ENCODE measurements at places on chromosomes 13 and 19.

DNA sequence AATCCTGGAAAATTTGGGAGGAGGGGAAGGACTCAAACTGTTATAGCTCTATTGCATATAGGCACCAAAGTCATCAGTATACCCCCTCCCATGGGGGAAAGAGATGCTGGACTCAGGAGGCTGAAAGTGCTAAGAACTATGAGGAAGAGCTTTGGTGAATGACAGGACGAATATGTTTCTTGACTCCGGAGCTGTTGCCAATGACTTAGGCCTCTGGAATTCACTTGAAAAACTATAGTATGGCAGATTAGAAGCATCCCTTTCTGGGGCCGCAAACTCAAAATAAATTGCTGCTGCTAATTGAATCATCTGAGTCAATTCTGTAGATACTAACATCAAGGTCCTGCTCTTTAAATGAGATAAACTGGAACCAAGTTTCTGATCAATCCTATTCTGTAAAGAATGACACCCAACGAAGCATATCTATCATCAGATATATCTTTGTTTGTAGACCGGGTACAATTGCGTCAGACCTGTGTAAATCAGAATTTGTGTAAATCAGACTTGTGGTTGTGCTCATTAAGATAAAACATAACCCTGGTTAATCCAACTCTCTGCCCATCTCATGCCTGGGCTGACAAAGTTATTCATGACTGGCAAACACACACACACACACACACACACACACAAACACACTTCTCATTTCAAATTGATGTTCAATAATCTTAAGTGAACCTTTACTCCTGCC lies 1793.8 kb upstream of the PCDH20 start:
- no peak for DNase-seq

DNA sequence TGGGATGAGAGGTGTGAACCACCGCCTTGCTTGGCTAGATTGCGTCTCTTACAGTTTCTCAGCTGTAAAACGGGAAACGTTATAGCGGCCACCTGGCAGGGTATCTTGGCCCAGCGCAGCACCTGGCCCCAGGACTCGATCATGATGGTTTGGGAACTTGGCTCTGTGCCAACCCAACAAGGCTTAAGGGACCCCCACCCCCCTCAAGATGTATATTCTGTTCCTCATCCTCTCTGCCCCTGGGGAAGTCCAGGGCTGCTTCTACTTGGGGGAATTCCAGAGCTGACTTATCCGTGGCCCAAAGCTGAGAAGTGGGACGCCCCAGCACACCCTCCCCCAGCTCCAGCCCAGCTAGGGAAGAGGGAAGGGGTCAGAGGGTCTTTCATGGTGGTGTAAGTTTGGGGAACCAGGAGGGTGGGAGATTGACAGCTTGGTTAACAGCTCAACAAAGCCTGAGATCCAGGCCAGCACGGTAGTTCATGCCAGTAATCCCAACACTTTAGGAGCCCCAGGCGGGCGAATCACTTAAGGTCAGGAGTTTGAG lies 695 bp downstream of the ICAM1 start:
- peak; percentile 55 for DNase-seq

- no peak for DNase-seq
Measured at GRCh38 chr19:17097593-17098126, 22.1 kb downstream of the MYO9B start.

- DNase-seq: no peak
Measured at GRCh38 chr13:39254601-39255000, 216.3 kb downstream of the NHLRC3 start.

- DNase-seq: no peak
Measured at GRCh38 chr13:35848336-35849255, 282.6 kb downstream of the DCLK1 start.

DNA sequence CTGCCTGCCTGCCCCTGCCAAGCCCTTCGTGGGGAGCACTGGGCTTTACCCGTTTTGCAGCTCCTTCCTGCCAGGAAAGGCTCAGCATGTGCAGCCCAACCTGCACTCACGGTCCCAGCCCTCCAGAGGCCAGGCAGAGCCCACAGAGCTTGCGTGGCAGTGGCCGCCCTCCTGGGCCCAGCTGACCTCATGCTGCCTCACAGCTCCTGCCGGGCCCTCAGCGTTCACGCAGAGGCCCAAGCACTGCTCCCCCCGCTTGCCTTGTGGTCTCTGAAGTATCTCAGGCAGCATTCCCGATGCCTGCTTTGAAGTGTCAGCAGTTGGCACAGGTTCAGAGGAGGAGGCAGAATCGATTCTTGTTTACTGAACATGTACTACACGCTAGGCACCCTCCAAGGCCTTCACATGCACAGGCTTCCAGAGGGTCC lies 32.5 kb downstream of the CAPN12 start:
- DNase-seq: no peak

- no peak for DNase-seq
Measured at GRCh38 chr13:113238536-113238935, 29.1 kb downstream of the CUL4A start.

DNA sequence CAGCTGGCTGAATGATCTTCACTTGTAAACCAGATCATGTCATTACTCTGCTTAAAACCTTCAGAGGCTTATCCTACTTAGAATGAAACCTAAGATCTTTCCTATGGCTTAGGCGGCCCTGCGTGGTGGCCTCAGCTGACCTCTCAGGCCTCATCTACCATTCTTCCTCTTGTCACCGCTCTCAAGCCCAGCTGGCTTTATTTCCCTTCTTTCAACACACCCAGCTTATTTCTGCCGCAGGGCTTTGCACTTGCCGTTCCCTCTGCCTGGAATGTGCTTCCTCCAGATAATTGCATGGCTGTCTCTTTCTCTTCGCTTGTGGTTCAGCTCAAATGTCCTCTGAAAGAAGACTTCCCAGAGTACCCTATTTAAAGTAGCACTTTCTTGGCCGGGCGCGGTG lies 3.6 kb upstream of the ASF1B start:
- DNase-seq: no peak

DNA sequence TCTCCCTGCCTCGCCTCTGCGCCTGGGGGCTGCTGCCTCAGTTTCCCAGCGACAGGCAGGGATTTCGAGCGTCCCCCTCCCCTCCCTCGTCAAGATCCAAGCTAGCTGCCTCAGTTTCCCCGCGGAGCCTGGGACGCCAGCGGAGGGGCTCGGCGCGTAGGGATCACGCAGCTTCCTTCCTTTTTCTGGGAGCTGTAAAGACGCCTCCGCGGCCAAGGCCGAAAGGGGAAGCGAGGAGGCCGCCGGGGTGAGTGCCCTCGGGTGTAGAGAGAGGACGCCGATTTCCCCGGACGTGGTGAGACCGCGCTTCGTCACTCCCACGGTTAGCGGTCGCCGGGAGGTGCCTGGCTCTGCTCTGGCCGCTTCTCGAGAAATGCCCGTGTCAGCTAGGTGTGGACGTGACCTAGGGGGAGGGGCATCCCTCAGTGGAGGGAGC lies 722 bp upstream of the ICAM1 start:
- DNase-seq: peak; percentile 70

DNA sequence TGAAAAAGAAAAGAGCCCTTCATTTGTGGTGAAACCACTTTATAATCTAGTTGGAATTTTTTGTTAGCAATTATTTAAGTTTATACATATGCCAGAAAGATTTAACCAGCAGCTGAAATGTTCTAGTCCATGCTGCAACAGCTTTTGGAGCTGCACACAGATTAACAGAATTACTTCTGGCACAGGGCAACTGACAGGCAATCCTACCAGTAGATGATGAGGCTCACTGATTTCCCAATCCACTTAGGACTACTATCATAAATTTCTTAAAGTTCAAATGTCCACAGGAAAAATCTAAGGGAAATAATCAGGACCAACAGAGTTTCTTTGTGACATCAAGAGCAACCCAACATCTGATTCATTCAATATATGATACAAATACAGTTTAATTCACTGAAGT lies 78.8 kb downstream of the CRYL1 start:
- no peak for DNase-seq

- no peak for DNase-seq
Measured at GRCh38 chr19:44430956-44431355, 17.3 kb downstream of the ZNF229 start.

GRCh38 chr13:108895220-108895704 lies 265.9 kb downstream of the MYO16 start:
- no peak for DNase-seq

DNA sequence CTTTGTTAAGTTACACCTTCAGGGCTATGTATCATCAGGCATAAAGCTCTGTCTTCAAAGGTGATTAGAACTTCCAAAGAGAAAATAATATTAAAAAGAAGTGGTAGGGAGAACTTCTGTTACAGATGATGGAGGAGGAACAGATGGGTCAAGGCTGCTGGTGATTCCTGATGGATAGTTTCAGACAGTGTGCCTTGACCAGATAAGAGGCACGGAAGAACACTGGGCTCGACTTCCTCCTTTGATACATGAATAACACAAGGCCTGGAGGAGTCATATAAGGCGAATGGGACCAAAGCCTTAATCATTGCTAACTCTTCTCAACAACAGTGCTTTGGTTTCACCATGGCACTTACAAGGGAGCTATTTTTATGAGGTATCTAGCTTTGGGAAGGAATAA lies 128.1 kb upstream of the RXFP2 start:
- DNase-seq: no peak

DNA sequence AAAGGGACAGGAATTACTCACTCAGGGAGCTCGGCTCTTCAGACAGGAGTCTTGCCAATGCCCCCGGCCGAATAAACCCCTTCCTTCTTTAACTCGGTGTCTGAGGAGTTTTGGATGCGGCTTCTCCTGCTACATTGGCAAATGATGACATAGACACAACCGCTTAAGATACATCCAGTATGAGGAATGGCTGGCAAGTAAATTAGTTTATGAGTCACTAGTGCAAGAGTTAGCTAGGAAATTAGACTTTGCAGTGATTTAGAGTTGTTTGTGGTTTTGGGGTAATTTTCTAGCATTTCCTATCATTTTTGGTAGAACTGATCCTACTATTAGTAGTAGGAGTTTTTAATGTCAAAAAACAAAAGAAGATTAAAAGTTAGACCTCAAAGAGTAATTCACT lies 166.2 kb downstream of the SLITRK1 start:
- no peak for DNase-seq

DNA sequence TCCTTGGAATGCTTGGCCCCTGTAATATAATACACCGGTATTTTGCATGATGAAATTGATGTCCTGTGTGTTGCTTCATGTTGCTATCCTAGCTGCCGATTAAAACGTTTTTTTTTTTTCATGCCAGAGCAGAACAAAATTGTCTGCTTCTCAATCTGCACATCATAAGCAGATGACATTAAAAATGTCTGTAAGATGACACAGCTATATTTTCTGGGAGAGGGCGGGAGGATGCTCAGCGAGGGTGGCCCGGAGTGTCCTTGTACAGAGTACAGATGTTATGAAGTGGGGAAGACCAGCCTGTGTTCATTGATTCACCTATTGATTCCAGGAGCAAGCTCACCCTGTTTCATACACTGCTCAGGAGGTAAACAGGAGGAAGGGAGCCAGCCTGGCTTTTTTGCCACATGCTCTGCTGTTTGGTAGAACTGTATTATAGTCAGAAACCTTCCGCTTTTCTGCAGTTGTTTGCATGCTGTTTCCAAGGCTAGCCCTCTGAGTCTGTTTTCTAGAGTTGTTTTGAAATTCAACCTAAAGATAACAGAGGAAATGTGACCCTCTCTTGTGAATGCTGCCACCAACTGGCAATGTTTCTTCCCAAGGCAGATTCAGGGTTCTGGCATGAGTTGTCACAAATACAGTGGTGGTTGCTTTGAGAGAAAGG lies 4.7 kb upstream of the IRS2 start:
- DNase-seq: no peak

- DNase-seq: no peak
Measured at GRCh38 chr19:16888629-16889365, at the start of gene F2RL3. F2RL3 (plus strand) TSS chr19:16888999; CDS start chr19:16889190, 191 bp downstream.

GRCh38 chr19:3360421-3361383 lies 5.7 kb upstream of the NFIC start:
- peak; percentile 64 for DNase-seq

DNA sequence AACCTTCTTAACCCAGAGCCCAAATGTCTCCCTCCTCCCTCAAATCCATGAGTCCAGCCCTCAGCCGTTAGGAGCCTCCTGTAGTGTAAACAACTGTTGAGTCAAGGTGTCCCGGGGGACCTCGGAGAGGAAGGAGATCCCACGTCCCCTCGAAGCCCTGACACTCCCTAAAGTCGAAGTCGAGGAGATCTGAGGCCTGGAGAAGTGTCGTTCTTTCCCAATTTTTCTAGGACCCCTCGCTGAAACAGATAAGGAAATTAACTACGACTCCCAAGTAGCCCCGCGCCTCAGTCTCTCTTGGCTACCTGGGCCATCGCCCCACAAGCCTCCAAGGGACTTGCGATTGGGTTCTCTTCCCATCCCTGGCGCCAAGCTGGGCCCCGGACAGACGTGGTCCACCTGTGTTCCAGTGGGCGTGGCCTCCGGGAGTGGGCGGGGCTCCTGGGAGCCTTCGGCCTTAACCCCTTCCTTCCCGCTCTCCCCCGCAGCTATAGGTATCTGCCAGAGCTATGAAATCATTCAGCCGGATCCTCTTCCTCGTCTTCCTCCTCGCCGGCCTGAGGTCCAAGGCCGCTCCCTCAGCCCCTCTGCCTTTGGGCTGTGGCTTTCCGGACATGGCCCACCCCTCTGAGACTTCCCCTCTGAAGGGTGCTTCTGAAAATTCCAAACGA lies 869 bp downstream of the GFY start:
- DNase-seq: no peak

GRCh38 chr13:106591299-106591698 lies 23.4 kb upstream of the ARGLU1 start:
- DNase-seq: no peak

- no peak for DNase-seq
Measured at GRCh38 chr13:22748866-22749577, 431.8 kb upstream of the SGCG start.

GRCh38 chr19:13098277-13099072 lies 4.2 kb downstream of the LYL1 start:
- DNase-seq: no peak

- DNase-seq: no peak
Measured at GRCh38 chr13:66585669-66586203, 644.4 kb downstream of the PCDH9 start.

DNA sequence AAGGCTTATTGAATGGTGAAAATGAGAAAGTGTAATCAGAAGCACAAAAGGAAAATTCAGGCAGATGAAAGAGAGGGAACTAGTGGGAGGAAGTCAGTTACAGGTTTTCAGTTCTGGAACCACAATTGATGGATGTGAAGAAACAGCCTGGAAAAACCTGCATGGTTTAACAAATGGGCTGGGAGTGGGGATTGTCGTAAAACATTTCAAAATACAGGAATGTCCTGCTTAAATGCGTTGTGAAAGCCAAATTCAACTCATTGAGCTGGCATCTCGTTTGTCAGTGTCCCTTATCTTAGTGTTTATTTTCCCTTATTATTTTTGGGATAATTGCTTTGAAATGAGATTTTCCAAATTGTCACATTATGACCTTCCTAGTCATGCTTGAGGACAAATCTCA lies 106.5 kb upstream of the RFC3 start:
- no peak for DNase-seq

- no peak for DNase-seq
Measured at GRCh38 chr13:81381560-81381959, 1040.6 kb upstream of the SPRY2 start.

- no peak for DNase-seq
Measured at GRCh38 chr19:50427997-50428425, 4.7 kb upstream of the MYBPC2 start.

Measured in effector memory CD4-positive, alpha-beta T cell (primary cell).